ENCODE measurements at places on chromosomes 11 and 22.

- DNase-seq, result no peak
Measured at GRCh38 chr11:126720539-126721235, 279.9 kb downstream of the KIRREL3 start.

DNA sequence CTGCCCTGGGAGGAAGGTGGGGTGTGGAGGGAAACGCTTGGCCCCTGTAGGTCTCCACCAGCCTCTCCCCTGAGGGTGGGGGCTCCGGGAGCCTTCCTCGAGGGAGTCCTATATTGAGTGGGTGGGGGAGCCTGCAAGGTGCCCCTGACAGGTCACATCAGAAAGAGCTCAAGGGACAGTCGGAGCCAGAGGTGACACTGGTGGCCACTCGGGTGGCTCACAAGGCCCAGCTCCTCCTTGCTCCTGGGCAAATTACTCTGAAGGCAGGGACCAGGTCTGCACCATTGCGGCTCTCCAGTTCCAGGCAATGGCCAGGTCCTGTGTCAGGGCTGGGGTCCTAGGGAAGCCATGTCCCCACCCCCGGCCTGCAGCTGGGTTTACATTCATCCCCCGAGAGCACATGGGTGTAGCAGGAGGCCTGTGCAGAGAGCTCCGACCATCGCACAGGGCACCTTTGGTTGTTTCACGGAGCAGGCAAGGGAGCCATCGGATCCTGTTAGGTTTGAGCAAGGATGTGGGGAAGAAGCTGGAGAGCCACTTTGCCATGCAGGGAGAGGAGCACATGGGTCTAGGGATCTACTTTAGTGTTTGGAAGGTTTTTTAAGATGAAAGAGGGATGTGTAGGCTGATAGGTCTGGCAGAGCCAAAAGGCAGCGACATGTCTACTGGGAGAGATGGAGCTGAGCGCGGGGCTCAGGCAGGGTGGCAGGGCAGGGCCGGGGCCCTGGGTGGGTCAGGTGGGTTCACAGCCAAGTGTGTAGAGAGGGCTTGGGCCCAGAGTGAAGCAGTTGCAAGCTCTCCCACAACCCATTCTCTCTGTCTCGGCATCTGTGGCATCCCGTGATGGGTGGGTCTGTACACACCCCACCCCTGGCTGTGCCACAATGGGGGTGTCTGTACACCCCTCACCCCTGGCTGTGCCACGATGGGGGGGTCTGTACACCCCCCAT lies 14.8 kb downstream of the CCND1 start:
- no peak for DNase-seq

DNA sequence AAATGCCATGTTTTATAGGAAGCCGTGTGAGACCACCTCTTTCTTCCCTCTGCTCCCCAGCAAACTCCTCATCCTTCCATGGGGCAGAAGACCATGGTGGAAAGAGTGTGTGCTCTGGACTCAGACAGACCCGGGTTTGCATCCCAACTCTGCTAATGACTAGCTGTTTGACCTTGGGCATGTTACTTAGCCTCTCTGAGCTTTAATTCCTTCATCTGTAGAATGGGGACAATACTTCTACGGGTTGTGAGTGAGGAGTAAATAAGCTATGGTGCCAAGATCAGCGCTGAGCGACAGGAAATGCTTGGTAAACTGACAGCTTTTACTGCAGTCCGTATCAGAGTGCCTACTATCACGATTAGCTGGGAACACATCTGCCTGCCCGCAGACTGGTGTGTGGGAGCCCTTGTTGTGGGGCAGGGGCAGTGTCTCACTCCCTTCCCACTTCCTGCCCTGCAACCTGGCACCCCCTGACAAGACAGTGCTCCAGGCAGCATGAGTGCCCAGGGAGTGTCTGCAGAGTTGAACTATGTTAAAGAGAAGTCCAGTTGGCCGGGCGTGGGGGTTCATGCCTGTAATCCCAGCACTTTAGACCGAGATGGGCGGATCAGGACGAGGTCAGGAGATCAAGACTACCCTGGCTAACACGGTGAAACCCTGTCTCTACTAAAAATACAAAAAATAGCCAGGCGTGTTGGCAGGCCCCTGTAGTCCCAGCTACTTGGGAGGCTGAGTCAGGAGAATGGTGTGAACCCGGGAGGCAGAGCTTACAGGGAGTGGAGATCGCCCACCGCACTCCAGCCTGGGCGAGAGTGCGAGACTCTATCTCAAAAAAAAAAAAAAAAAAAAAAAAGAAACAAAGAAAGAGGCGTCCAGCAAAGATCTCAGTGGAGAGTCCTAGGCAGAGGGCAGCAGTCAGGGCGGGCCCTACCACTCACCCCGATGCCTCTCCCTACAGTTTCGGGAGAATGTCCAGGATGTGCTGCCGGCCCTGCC lies 2.2 kb downstream of the SEC14L2 start:
- DNase-seq, result no peak

DNA sequence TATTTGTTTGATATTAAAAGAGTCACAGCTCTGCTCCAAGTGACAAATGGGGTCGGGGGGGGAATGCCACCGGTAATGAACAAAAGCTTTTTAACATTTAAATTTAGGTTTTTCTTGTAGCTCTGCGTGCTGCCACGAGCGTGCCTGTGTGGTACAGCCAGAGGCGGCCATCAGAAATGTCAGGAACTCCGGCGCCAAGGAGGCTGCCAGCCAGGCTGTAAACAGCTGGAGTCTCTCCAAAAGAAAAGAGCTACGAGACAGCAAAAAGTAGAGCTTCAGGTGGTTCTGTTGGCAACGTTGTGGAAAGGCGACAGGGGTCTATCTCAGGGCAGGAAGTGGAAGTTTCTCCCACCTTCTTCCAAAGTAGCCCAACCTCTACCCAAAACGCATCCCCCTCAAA lies 532.8 kb downstream of the OPCML start:
- DNase-seq, result no peak

DNA sequence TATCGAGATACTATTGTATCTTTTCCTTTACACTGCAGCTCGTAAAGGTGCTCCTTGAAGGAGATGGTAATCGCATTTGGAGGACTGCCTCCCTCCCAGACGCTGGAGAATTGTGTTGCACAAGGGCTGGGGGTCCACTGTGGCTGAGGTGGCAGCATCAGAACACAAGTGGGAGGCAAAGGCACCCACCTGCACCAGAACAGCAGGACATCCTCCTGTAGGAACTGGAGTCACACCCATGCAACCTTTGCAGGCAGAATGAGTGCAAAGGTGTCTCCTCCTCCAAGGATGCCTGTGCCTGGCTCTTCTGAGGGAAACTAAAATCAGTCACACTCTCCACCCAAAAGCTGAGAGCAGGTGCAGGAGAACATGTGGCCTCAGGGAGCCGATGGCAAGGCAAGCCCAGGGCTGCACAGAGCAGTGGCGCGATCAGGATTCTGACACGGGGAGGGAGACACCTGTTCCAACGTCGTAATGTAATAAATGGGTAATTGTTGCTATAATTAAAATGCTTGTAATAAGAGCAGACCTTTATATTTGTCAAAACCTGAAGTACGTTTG lies 1501.4 kb downstream of the TBC1D22A start:
- DNase-seq, result no peak

DNA sequence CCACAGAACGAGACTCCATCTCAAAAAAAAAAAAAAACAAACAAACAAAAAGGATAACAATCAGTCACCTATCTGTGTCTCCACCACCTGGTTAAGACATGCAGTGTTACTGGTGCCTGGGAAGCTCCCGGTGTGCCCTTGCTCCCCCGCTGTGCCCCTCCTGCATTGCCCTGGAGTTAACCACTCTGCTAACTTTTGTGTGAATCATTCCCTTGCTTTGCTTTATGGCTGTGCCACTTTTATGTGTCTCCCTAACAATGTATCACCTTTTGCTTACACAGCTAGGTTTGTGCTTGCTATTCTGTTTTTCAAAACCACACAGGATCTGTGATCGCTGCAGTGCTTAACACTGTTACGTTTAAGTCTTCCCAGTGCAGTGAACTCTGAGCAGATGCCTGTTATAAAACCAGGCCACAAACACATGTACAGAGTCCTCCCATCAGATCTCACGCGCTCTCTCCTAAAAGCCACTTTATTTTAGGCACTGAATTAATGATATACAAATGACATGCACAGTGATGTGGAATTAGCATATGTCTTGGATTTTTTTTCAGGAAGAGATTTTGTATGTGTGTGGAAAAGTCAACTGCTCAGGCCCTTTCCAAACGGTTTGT lies 69.9 kb downstream of the BUD13 start:
- no peak for DNase-seq

DNA sequence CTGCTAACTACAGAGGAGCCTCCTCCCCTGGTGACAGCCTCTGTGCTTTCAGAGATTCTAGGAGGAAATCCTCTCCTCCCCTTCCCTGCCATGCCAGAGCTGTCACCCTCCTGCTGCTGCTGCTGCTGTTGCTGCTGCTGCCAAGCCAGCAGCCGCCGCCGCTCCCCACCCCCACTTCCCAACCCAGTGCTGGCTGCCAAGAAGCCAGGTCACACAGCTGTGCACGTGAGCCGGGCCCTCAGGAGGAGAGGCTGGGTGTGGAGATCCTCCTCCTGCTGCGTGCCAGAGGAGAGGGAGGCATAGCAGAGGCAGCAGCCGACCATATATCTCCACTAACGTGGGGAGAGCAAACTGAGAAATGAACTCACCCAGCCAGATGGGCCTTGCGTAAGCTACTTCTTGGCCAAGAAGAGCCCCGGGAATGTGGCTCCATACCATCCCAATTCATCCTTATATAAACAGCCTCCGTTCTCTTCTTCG lies 12.4 kb downstream of the CRY2 start:
- no peak for DNase-seq

DNA sequence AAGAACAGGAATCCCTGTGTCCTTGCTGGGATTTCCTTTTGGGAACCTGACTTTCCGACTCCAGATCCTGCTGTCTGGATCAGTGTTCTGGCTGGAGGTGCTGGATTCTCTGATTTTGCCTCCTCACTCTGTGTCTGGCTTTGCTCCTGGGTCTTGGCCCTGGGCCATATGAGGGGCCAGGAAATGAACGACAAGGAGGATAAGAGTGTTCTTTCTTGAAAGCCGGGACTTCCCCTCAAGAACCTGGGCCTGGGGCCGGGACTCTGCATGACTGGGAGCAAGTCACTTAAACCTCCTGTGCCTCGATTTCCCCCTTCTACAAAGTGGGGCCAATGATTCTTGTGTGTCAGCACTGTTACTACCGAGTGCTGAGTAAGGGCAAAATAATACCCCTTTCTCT lies 2.9 kb upstream of the MYO7A start:
- no peak for DNase-seq

Measured in stimulated activated CD8-positive, alpha-beta memory T cell treated with anti-CD3 and anti-CD28 coated beads, Interleukin-2, amount 100 ng/mL, for 1 hour (primary cell).